ENCODE measurements at places on chromosomes 13 and 19.
A peak's percentile ranks its signal among the peaks of the same experiment; 100 is the strongest.

- DNase-seq = peak; percentile 92
These were observed 73.5 kb upstream of the C13orf46 start for GRCh38 chr13:114047358-114047881.

DNA sequence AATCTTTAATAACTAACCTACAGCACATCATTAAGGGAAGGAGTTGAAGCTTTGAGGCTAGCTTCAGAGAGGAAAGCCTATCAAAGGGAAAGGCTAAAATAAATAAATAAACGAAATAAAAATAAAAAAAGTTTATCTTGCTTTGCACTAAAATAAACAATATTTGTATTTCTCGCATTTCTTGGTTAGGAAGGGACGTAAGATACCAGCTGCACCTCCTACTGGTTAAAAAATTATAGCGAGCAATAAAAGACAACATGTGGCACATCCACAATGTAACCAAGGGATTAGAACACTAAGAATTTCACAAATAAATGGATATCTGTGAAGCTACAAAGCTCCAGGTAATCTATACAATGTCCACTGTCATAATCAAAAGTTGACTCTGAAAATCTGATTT lies 194.5 kb downstream of the DACH1 start:
- DNase-seq = peak; percentile 22

DNA sequence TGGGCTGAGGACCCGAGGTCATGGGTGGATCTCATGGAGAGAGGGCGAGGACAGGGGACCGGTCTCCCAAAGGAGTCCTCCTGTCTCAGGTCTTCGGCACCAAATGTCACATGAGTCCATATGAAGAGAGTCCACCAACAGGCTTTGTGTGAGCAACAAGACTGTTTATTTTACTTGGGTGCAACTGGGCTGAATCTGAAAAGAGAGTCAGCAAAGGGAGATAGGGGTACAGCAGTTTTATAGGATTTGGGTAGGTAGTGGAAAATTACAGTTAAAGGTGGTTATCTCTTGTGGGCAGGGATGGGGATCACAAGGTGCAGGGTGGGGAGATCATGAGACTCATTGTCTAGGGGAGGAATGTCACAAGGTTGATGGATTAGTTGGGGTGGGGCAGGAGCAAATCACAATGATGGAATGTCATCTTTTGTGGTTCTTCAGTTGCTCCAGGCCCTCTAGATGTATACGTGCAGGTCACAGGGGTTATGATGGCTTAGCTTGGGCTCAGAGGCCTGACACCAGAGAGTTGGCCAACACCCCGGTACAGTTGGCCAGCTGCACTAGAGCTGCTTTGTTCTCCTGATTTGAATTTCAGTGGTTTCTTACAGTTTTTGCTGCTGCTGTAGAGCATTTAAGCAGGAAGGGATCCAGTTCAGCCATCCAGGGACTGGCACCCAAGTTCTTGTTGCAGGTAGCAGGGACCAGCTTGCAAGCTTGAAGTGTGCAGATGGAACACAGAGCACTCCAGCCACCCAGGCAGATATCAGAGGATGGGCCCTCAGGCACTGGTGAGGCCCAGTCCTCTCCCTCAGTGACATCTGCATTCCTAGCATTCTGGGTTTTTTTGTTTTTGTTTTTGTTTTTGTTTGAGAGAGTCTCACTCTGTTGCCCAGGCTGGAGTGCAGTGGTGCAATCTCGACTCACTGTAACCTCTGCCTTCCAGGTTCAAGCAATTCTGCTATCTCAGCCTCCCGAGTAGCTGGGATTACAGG lies 26.4 kb upstream of the IGFL1 start:
- DNase-seq = no peak

DNA sequence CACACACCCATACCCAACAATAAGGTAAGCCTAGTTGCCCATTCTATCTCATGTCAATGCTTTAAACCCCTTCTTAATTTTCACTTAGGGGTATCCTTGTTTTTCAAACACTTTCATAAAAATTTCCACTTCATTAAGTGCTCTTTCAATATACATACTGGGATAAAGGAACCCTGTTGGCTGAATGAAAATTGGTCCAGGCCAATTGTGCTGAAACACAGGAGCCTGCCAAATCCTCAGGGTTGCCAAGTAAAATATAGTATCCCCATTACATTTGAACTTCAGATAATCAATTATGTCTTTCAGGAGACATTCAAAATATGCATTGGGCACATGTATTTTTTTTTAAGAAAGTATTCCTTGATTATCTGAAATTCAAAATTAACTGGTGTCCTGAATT lies 1131.1 kb downstream of the SLITRK1 start:
- DNase-seq = no peak

DNA sequence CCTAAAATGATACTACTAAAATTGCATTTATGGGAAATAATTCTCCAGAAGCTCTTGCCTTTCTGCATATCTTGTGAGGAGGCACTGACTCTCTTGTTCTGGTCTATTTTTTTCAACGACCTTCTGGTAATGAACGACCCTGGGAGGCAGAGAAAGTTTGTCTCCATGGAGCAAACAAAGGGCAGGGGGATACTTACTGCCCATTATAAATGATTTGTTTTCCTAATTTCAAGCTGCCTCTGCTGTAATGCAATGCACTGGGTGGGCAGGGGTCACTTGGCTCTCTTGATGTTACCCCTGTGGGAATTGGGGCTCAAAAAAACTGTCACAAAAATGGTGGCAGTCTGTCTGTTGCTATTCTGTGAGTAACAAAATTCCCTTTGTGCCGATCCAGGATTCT lies 643.2 kb downstream of the LIG4 start:
- DNase-seq = no peak

- no peak for DNase-seq
These were observed 29.2 kb upstream of the MPHOSPH8 start for GRCh38 chr13:19604306-19604705.

DNA sequence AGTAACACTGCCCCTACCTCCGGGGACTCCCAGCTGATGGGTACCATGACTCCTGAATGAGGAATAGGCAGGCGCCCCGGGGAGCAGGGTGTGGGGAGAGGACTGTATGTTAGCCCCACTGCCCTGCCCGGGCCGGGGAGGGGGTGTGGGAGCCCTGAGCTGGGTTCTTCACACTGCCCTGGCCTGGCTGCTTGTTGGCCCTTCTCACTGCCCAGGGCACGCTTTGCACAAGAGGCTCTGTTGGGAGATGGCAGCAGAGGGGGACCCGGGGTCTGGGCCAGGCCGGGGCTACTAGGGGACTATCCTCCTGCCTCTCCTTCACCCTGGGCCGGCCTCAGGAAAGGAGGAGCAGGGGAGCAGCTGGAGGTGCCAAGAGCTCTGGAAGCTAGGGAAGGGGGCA lies 19.3 kb upstream of the KCTD15 start:
- no peak for DNase-seq

GRCh38 chr19:55563261-55563690 lies 17.4 kb downstream of the ZNF579 start:
- DNase-seq = no peak

DNA sequence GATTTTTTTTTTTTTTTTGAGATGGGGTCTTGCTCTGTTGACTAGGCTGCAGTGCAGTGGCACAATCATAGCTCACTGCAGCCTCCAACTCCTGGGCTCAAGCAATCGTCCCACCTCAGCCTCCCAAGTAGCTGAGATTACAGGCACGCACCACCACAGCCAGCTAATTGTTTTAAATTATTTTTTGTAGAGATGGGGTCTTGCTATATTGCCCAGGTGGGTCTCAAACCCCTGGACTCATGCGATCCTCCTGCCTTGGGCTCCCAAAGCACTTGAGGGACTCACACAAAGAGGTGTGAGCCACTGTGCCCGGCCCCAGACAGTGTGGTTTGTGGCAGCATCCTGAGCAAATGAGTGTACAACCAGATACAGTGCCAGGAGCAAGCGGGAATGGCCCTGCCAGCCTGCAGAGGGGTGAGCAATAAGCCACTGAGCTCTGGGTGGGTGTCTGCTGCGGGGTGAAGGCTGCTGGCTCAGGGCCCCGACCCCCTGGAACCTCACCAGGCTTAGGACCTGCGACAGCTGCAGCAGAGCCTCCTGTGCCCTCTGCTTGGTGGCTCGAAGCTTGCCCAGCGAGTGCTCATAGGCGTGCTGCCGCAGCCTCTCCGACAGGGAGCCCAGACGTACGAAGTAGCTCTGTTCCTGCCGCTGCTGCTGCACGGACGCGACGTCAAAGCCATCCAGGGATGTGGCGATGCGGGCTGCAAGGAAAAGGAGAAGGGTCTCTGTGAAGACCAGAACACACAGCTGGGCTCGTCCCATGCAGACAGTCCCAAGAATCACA lies 15.9 kb upstream of the TICAM1 start:
- no peak for DNase-seq

DNA sequence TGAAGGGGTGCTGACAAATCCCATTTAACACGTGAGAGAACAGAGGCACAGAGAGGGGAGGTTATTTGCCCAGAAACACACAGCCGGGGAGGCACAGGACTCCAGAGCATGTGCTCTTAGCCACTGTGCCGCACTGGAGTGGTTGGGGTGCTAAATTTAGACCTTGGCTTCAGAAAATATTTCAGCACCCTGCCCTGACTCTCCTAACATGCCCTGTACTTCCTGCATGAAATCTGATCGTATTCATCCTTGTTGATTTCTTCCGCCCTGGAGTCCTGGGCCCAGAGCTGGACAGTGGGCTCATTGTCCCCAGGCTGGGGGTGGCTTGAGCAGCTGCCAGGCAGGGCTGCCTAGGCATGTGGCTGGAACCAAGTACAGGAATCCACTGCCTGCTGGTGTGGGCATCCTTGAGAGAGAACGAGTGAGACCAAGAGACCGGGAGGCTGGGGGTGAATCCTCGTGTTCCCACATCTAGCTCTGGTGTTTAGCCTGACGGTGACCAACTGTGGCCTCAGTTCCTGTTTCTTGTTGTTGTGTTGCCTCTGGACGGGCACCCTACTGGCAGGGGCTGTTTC lies 5.3 kb downstream of the SLC27A1 start:
- no peak for DNase-seq

- DNase-seq = no peak
These were observed 265.9 kb downstream of the TBC1D4 start for GRCh38 chr13:75216038-75216437.

- DNase-seq = no peak
These were observed 2.0 kb downstream of the ZNF792 start for GRCh38 chr19:34961775-34962686.

DNA sequence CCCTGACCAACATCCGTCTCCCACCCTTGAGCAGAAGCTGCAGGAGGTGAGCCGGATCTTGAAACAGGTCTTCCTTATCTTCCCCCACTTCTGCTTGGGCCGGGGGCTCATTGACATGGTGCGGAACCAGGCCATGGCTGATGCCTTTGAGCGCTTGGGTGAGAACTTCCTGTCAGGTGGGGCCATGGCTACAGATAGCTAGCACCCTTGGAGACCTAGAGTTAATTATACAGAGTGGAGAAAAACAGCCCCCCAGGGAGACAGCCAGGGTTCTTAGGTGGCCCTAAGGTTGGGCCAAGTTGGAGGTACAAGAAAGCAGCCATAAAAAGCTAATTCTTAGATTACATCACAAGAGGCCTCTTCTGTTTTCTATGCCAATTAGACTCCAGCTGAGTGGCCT lies 8.9 kb upstream of the ARHGAP45 start:
- no peak for DNase-seq

- no peak for DNase-seq
These were observed 2041.4 kb downstream of the PCDH9 start for GRCh38 chr13:65188721-65189120.

DNA sequence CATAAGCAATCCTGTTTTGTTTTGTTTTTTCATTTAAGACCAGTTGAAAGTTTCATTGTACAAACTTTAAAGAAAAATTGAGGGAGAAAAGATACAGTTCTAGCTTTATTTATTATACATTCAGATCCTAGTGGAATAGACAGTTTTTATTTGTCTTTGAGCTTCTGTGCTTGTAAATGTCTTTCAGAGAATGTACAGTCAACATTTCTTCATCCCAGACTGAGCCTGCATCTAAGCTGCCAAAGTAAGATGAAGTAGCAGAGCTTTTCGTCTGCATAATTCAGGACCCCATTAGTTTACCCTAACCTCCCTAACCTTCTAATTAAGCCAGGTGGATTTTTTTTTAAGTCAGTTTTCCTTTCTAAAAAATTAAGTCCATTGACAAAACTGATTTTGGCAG lies 516.7 kb upstream of the HTR2A start:
- no peak for DNase-seq

DNA sequence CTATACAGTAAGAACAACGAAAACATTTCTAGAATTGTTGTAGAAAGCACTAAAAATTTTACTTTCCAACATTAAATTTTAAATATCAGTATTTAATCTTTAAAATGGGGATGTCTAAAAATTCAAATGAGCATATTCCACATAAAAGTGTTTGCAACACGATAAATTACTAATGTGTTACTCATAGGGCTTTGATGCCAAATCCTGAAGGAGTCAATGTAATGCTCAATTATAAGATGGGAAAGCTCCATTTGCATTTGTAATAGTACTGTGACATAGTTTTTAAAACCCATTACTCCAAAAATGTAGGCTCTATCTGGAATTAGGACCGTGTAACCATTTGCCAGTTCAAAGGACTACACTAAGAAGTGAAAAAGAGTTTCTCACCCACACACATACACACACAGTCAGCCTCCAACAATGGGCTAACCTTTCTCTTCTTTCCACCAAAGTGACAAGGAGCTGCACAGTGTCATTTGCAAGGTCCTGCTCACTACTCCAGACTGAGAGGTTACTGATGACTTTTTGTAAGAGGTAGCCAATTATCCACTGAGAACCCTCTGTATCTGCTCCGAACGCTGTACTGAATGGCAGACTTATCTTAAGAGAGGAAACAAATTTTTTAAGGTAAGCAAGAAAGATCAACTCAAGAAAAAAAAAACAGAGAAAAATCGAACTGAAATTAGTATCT lies 26.1 kb upstream of the EEF1AKMT1 start:
- no peak for DNase-seq

DNA sequence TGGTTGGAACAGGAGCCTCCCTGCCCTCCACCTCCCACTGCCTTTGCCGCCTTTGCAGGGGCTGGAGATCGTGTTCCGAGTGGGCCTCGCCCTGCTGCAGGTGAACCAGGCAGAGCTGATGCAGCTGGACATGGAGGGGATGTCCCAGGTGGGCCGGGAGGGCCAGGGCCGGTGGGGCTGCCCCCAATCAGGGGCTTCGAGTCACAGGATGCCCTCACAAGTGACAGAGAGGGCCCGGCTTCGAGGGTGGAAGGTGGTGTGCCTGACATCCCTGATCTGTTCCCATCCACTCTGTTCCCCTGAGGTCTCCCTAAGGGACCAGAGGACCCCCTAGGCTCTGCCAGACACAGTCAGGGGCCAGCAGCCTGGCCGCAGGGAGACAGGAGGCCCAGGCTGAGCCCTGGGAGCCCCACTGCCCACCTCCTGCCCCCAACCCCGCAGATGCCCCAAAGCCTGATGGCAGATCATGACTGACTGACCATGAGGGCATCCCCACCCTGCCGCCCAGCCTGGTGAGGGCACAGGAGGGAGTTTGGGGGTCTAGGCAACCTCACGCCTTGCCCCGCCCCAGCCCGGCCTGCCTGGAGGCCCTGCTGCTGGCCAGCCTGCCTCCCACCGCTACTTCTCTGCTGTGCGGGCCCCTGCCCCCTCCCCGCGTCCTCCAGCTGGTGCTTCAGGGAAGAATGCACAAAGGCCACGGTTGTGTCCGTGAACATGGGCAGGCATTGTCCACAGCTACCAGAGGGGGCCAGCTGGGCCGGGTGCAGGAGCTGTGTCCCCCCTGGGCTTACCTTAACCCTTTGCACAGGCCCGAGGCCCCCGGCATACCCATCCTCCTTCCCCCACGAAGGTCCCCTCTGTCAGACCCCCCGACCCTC lies 21.8 kb downstream of the EVI5L start:
- no peak for DNase-seq

Measured in NCI-H526 (cell line).